ENCODE measurements at places on chromosomes 3 and 15.

DNA sequence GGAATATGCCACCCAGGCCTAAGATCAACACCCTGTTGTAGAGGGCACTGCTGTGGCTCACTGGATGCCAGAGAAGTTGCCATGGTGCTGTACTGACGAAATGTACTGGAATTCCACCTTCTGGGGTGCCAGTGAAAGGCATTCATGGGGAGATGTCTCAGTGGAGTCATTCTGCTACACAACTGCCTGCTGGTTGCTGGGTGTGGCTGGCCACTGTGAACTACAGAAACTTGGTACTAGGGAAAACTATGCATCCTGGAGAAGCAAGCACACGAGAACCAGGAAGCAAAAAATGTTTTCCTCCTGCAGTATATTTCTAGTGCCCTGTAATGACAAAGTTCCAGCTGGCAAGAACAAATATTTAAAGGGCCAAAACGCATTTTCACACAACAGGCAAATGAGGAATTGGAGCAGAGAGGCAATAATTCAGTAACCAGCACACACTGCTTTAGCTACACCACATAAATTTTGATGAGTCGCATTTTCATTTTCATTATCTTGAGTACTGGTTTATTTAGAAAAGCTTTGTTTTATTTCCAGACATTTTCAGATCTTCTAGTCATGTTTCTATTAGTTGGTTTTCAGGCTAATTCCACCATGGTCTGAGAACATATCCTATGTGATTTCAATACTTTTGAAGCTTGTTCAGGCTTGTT is 18.3 kb upstream of the RFX7 start:
- DNase-seq, result no peak

DNA sequence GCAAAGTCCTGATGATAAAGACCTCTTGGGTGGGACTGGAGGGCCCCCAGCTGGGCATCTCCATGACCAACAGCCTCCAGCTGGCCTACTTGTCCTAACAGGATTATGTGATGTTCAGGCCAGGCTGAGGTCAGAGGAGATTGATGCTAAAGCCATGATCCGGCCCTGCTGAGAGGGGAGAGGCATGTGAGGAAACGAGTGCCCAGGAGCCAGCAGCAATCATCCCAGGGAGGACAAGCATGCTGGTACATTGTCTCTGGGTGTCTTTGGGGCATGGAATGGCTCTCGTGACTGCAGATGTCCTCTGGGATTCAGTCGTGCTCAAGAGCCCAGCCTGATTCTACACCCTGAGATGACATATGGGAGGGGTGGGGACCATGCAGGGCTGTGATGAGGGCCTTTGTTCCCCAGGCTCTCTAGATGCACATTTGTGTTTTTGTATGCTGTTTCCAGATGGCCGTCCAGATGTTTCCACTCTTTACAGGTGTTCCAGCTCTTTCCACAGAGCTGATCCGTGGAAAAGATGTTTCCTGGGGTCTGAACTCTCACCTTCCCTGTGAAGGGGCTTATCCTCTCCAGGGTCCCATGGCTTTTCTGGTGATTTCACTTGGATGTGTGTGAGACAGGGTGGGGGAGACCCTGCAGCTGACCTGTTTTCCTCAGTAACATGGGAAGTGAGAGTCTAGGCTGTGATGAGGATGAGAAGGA is 20.2 kb downstream of the SLC24A1 start:
- peak; percentile 99 for DNase-seq

GRCh38 chr3:197003461-197004385 is 25.9 kb downstream of the MELTF start:
- DNase-seq, result peak; percentile 39

DNA sequence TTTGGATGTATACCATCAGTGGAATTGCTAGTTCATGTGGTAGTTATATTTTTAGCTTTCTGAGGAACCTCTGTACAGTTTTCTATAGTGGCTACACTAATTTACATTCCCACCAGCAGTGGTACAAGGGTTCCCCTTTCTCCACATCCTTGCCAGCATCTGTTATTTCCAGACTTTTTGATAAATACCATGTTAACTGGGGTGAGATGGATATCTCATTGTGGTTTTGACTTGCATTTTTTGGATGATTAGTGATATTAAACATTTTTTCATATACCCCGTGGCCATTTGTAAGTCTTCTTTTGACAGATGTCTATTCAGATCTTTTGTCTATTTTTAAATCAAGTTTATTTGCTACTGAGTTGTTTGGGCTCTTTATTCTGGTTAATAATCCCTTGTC is 455.6 kb upstream of the RARB start:
- DNase-seq, result no peak

GRCh38 chr15:76976572-76977270 is 18.2 kb upstream of the PSTPIP1 start:
- DNase-seq, result no peak

GRCh38 chr15:72237029-72237852 is 6.3 kb upstream of the PKM start:
- no peak for DNase-seq

GRCh38 chr3:141491081-141491480 is 4.3 kb downstream of the RASA2 start:
- DNase-seq, result no peak
